HS-5 (cell line): ENCODE measurements at places on chromosomes 16 and 17.

DNA sequence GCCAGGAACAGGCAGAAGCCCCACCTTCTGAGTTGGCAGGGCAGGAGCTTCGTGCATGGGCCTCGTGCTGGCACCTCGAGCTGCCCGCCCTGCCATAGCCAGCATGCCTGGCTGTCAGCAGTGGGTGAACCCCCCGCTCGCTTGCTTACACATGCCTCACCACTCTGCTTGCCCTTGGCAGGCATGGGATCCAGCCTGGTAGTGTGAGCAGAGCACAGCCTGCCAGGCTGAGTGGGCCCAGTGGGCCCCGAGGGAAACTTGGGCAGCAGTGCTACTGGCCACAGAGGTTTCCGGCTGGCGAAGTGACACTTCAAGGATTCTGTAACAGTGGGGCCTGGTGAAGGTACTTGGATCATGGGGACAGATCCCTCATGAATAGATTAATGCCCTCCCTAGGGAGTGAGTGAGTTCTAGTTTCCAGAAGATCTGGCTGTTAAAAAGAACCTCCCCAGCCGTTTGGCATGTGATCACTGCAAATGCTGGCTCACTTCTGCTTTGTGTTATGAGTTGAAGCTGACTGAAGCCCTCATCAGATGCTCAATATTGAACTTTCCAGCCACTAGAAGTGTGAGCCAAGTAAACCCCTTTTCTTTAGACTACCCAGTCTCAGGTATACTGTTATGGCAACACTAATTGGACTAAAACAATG is 114.7 kb downstream of the BCAS3 start:
- DNase-seq, result no peak

DNA sequence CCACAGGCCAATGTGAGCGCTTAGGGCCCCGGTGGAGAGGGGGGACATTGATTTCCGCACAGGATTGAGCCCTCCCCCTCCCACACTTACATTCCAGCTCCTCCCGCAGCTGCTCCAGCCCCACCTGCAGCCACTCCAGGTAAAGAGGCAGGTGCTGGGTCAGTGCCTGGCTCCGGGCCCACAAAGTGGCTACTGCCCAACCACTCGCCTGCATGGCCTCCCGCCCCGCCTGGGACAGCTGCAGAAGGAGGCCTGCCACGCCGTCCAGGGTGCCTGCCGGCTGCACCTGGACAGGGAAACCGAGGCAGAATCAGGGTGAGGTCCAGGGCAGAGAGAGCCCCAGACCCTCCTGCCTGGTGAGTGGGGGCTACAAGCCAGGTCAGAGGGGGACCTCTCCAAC is 46.3 kb downstream of the RMI2 start:
- no peak for DNase-seq

GRCh38 chr17:17824783-17825614 is 11.8 kb downstream of the SREBF1 start:
- DNase-seq, result no peak

DNA sequence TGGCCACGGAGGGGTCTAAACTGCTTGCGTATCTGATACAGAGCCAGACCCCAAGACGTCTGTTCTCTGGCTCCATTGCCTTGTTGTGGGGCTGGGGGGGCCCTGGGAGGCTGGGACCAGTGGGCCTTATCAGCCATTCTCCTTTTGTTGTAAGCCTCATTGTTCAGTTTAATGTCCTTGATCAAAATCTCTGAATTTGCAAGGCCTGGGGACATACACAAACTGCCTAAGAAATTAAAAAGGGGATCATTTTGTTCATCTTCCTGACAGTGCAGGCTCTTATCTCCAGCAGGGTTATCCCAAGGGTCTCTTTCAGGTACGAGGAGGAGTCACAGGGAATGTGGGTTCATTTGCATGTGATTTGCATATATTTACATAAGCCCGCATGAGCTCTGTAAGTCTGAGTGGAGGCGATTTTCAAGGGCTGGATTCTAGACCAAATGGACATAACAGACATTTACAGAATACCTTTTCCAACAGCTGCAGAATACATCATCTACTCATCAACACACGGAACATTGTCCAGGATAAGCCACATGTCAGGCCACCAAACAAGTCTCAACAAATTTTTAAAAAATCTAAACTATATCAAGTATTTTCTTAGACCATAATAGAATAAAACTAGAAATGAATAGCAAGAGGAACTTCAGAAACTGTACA is 269.8 kb downstream of the RBFOX1 start:
- no peak for DNase-seq

GRCh38 chr17:76039121-76039520 is 12.0 kb upstream of the EVPL start:
- no peak for DNase-seq
